ENCODE measurements at places on chromosomes 3 and 15. TPM values are rescaled to one million over a fixed set of nuclear protein-coding genes. Genes with fewer than 3 reads are reported as not detected.

The THAP10 gene
- polyA plus RNA-seq = 4.5 TPM

The CTXND1 gene
- polyA plus RNA-seq = 0.05 TPM

The CSPG4 gene
- 0.27 TPM for polyA plus RNA-seq

The LTF gene
- 0.73 TPM for polyA plus RNA-seq

The CLDN18 gene
- polyA plus RNA-seq = 0.19 TPM

The ROPN1 gene
- polyA plus RNA-seq = not detected

The CERS3 gene
- 1.8 TPM for polyA plus RNA-seq

The MASP1 gene
- polyA plus RNA-seq = 3.0 TPM

- H3K27ac ChIP-seq = no peak overlapping the region
- H3K4me3 ChIP-seq = no peak overlapping the region
- no peaks in the 10 kb centered on the region for H3K4me1 ChIP-seq
- no peaks in the 10 kb centered on the region for H3K27me3 ChIP-seq
- DNase-seq = no peak
Observed at GRCh38 chr15:74109713-74110112, 20.7 kb upstream of the ISLR2 start.

GRCh38 chr3:71088019-71088708, 495.4 kb downstream of the FOXP1 start:
- no peaks in the 10 kb centered on the region for H3K27me3 ChIP-seq
- H3K27ac ChIP-seq = no peak overlapping the region
- DNase-seq = no peak
- no peaks in the 10 kb centered on the region for H3K36me3 ChIP-seq

DNA sequence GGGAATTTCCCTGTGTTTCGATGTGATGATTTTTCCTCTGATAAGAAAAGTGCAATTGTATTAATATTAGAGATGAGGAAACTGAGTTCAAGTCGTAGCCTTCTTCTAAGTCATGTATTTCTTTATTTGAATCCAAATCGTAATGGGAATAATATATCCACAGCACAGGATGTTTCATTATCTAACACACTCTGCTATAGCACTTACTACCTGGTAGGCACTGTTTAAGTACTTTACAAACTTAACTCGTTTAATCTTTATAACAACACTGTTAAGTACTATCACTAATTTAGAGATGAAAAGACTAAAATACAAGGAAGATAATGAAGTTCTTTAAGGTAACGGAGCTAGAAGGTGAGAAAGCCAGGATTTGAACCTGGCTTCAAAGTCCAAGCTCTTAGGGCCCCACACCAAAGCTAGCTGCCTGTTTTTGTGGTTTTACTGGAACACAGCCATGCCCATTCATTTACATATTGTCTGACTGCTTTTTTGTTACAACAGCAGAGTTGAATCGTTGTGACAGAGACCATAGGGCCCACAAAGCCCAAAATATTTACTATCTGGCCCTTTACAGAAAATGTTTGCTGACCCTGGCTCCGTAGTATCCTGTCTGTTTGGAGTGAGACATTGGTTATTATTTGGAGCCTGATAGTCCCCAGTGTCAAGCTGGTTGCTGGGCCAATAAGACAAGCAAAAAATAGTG, 9.6 kb upstream of the ATP13A3 start:
- H3K4me3 ChIP-seq = no peak overlapping the region
- no peak overlapping the region for H3K27ac ChIP-seq
- H3K36me3 ChIP-seq = no peaks in the 10 kb centered on the region
- DNase-seq = no peak

DNA sequence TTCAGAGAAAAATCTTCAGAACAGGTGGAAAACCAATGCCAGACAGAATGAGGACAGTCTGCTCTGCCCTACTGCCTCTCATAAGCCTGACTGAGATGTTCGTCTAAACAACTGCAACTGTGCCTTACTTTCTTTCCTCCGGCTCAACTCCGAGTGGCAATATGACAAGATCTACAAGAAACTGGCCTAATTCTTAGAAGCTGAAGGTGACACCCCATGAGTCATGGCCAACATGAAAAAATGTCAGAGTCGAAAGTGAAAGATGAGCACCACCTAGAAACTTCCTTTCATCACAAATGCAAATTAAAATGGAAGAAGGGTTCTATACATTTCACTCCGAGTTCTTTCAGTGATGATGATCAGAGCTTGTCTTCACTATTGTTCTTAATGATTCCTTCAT, 12.9 kb downstream of the PCYT1A start:
- 0 out of 2 replicates have a peak, but pooled peaks cover 4% of the 10 kb centered on the region for H3K4me1 ChIP-seq
- no peak overlapping the region for H3K4me3 ChIP-seq
- H3K27ac ChIP-seq = no peak overlapping the region
- DNase-seq = no peak

DNA sequence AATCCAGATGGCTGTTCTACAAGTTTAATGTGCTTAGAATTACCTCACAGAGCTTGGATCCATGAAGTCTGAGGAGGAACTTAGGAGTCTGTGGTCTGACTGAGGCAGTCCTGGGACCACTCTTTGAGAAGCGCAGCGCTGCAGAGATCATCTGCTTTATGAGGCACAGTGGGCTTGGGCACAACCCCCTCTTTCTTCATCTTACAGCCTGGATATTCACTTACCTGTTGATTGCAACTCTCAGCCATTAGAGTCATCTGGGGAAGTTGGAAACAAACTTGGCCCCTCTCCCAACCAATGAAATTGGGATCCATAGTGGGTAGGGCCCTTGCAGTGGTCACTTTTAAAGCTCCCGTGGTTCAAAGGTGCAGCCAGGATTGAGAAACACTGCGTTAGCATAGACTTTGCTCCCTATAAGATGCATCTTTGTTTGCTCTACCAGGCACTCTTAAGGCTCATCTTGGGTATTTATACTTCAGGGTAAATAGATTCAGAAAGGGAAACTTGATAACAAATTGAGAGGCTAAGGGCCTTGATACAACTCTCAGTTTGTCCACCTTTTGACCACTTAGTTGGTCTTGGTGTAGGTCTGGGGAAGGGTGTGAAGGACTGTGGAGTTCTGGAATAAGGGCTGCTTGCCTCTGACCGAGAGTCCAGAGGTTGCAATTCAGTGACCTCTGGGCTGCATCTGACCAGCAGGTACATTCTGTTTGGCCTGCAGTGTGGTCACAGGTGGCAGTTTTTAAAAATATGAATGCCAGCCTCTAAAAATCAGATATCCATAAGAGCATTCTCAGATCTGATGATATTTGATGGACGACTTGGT, 22.8 kb downstream of the FEM1B start:
- no peaks in the 10 kb centered on the region for H3K36me3 ChIP-seq
- DNase-seq = no peak
- peaks cover 17% of the 10 kb centered on the region for H3K4me1 ChIP-seq
- no peaks in the 10 kb centered on the region for H3K27me3 ChIP-seq
- H3K27ac ChIP-seq = peak overlapping the region; percentile 34

DNA sequence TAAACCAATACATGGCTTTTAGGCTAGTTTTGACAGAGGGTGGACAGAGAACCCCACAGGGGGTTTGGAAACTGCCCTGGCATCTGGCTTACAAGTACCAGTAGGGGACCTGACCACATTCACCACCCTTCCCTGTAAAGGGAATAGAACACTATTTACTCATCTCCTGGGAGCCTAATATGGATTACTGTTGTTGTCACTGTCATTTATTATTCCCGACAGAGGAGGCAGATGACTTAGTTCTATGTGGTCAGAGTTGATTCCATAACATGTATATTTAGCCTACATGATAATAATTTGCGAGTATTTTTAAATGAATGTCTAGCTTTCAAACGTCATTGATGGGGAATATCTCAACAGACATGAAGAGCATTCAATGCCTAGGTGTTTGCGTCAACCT, 15.9 kb downstream of the ZBTB38 start:
- no peak for DNase-seq
- no peak overlapping the region for H3K4me3 ChIP-seq
- no peak overlapping the region for H3K27ac ChIP-seq
- no peaks in the 10 kb centered on the region for H3K36me3 ChIP-seq
- H3K4me1 ChIP-seq = peaks cover 36% of the 10 kb centered on the region
- H3K27me3 ChIP-seq = no peaks in the 10 kb centered on the region

DNA sequence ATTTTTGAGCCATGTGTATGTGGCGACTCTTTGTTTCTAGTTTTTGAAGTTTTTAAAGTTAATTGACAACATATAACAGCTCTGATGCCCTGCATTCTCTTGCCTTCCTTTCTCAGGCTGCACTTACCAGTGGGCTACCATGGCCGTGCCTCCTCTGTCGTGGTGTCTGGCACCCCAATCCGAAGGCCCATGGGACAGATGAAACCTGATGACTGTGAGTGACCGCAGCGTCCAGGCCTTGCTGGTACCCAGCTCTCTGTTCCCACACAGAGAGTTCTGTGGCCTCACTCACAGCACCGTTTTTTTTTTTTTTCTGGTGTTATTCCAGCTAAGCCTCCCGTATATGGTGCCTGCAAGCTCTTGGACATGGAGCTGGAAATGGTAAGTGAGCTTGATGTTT, 15.1 kb downstream of the FAH start:
- no peak overlapping the region for H3K4me3 ChIP-seq
- H3K27ac ChIP-seq = no peak overlapping the region
- H3K4me1 ChIP-seq = no peaks in the 10 kb centered on the region
- H3K36me3 ChIP-seq = no peaks in the 10 kb centered on the region
- no peak for DNase-seq
- H3K27me3 ChIP-seq = no peaks in the 10 kb centered on the region

DNA sequence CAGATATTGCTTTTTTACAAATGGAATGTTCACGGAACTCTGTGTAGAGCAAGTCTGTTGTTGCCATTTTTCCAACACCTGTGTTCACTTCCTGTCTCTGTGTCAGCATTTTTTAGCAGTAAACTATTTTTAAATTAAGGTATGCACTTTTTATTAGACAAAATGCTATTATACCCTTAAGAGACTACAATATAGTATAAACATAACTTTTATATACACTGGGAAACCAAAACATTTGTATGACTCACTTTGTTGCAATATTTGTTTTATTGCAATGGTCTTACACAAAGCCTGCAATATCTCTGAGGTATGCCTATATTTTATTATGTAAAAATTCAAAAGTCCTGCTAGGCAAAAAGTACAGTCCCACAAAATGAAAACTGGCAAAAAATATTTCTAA, 39.8 kb upstream of the FGF7 start:
- H3K4me3 ChIP-seq = no peak overlapping the region
- H3K27ac ChIP-seq = no peak overlapping the region
- DNase-seq = no peak
- no peaks in the 10 kb centered on the region for H3K27me3 ChIP-seq

GRCh38 chr15:65344914-65345275, 32.9 kb downstream of the IGDCC3 start:
- no peak overlapping the region for H3K4me3 ChIP-seq
- DNase-seq = no peak
- H3K4me1 ChIP-seq = peaks cover 5% of the 10 kb centered on the region
- peaks cover 12% of the 10 kb centered on the region for H3K27me3 ChIP-seq
- H3K36me3 ChIP-seq = no peaks in the 10 kb centered on the region

GRCh38 chr15:58467121-58467721, 35.4 kb downstream of the LIPC start:
- H3K4me1 ChIP-seq = peaks cover 4% of the 10 kb centered on the region
- no peaks in the 10 kb centered on the region for H3K36me3 ChIP-seq
- DNase-seq = no peak
- H3K27ac ChIP-seq = no peak overlapping the region
- H3K4me3 ChIP-seq = no peak overlapping the region

DNA sequence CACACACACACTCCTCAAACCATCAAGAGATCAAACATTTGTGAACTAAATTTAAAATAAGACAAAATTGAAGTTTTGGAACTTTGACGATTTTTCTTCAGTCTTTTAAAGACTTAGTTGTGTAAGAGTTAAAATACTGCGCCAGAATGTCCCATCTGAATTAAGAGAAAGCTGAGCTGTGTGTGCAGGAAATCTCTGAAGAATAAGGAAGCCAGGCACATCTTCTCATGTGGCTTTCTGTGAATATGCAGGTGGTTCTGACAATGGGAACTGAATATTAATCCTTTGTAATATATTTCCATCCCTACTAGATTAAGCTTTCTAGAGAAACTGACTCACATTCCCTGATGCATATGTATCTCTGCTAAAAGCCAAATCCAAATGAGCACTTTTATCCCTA, 60.1 kb upstream of the ICE2 start:
- no peaks in the 10 kb centered on the region for H3K27me3 ChIP-seq
- no peak overlapping the region for H3K4me3 ChIP-seq
- no peak overlapping the region for H3K27ac ChIP-seq
- H3K36me3 ChIP-seq = no peaks in the 10 kb centered on the region
- peaks cover 35% of the 10 kb centered on the region for H3K4me1 ChIP-seq

DNA sequence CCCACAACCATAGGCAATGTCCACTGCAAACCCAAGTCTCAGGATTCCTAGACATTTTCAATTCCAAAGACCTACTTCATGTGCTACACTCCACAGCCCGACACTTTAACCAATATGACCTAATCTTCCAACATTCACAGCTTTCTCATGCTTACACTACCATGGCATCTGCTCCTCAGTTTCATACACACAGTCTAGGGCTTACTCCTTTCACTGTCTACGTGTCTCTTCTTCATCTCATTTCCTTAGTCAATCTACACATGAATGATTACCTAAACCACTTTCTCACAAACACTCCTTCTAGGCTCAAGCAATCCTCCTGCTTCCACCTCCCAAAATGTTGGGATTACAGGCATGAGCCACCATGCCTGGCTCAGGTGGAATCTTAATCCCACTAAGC, 106.3 kb downstream of the STAG1 start:
- H3K27ac ChIP-seq = no peak overlapping the region
- H3K27me3 ChIP-seq = no peaks in the 10 kb centered on the region
- no peaks in the 10 kb centered on the region for H3K36me3 ChIP-seq
- H3K4me3 ChIP-seq = no peak overlapping the region

- H3K4me1 ChIP-seq = peaks cover 9% of the 10 kb centered on the region
- H3K27ac ChIP-seq = no peak overlapping the region
- H3K27me3 ChIP-seq = no peaks in the 10 kb centered on the region
- no peak overlapping the region for H3K4me3 ChIP-seq
- no peaks in the 10 kb centered on the region for H3K36me3 ChIP-seq
- no peak for DNase-seq
Observed at GRCh38 chr3:107745354-107745753, 222.6 kb downstream of the BBX start.

DNA sequence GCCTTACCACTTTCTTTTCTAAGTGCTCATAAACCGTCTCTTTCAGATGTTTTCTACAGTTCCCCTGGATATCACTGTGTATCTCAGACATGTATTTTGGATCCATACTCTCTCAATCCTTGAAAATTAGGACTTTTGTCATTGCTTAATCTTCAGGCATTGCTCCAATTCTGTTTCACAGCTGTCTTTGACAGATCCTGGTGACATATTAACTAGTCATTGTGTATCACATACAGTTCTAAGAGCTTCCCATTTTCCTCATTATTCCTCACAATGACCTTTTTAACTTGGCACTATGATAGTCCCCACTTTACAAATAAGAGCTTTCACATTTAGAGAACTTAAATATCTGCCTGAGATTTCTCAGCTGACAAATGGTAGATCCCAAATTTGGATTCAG, 151.7 kb downstream of the CLSTN2 start:
- H3K4me1 ChIP-seq = no peaks in the 10 kb centered on the region
- H3K27ac ChIP-seq = no peak overlapping the region
- H3K27me3 ChIP-seq = no peaks in the 10 kb centered on the region
- H3K36me3 ChIP-seq = peaks cover 8% of the 10 kb centered on the region
